ENCODE measurements at places on chromosomes 1 and 21. TPM values are rescaled to one million over a fixed set of nuclear protein-coding genes. Genes with fewer than 3 reads are reported as not detected.

Gene PLA2G5
- 0.53 TPM for polyA plus RNA-seq

Gene PLA2G2D
- not detected for polyA plus RNA-seq

- DNase-seq: no peak
Observed at GRCh38 chr1:205570173-205570501, 61.7 kb downstream of the ELK4 start.

- DNase-seq: no peak
Observed at GRCh38 chr1:32521165-32521564, 18.1 kb upstream of the ZBTB8A start.

DNA sequence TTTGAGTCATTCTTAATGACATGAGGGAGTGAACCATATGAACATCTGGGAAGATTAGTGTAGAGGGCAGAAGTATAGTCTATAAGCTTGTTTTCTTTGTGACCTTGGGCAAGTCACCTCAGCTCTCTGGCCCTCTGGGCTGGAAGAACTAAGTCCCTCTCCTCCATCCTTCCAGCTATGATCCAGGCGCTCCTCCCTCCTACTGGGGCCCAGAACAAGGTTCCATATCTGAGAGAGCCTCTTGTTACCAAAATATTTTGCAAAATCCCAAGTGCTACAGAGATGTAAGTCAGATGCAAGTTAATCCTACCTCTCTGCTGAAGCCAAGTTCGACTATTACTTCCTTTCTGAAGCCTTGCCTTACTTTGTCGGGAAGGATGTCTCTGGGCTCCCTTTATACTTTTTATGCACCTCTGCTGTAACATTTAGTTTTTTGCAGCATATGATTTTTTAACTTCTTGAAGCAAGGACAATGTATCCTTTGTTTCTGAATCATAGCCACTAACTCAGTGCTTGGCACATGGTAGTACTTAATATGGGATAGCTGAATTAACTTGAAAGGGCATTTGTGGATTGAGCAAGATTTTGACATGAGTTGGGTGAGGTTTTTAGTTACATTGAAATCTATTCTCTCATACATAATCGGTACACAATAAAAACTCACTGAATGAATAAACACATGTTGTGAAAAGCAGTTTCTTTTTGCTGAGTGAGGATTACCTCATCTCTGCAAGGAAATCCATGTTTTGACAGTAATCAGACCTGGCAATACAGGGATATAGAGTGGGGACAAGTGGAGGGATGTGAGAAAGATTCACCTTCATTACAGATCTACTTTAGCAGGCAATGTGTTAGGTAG lies 54.7 kb upstream of the BEND5 start:
- no peak for DNase-seq

DNA sequence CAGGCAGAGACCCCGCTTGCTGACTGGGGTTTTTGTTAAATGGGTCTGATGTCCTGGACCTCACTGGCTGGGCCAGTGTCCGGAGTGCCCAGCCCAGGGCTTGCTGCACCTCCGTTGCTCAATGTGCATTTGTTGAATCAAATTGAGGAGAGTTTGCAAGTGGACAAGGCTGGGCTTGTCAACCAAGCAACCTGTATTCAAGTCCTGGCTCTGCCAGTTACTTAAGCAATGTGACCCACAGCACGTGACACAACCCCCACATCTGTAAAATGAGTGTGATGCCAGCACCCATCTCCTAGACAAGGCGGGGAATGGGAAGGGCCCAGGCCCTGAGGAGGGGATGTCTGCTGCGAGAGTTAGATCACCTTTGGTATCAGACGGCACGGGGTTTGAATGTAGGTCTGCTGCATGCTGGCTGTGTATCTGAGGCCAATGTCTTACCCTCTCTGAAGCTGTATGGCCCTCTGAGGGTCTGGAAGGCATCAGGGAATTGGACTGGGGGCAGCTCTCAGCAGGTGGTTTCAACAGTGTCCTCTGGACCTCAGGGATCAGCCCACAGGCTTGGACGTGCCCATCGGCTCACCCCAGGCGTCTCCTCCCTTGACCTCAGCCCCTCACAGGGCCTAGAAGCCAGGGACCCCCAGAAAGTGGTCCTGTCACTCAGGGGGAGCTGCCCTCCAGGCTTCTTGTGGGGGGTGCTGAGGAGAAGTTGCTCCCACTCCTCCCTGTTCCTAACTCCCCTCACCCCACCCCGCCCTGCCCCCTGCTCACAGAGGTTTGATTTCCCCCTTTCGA lies 51.0 kb upstream of the RUNX3 start:
- DNase-seq: no peak

DNA sequence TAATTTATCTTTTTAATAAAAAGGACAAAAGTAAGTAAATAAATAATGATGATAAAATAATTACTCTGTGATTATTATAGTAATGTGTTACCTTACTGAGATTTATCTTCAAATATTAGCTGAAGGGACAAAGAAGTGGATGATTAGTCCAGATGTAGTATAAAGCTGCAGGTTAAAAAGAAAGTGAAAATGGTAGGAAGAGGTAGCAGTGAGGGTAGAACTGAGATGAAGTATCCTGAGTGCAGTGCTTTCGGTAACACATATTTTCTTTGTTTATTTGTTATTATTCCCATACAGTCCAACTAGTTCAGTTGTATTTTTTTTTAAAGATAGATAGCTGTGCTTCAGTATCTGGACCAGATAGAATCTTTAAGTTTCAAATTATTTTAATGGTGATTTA lies 1203.5 kb downstream of the NCAM2 start:
- no peak for DNase-seq

DNA sequence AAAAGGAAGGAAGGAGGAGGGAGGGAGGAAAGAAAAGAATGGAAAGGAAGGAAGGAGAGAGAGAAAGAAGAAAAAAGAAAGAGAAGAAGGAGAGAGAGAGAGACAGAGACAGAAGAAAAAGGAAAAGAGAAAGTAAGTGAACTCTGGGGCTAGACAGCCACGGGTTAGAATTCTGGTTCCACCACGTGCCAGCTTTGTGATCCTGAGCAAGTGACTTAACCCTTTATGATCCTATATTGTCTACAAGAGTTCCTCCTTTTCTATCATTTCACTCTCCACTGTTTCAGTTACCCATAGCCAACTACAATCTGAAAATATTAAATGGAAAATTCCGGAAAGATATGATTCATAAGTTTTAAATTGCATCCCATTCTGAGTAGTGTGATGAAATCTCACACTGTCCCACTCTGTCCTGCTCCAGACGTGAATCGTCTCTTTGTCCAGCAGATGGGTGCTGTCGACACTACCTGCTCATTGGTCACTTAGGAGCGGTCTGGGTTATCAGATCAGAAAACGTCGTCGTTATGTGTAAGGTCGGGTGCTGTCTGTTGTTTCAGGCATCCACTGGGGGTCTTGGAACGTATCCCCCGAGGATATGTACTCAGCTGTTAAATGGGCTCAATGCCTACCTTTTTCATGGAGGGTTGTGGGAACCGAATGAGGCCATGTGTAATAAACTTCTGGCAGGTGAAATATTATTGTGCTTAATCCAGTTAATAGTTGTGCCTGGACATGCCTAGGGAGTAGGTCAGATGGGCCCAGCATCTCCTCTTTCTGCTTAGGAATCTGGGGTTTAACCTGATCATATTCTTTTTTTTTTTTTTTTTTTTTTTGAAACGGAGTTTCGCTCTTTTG lies 19.1 kb downstream of the TMEM51 start:
- no peak for DNase-seq

GRCh38 chr1:96967311-96967710 lies 245.7 kb downstream of the PTBP2 start:
- DNase-seq: no peak

GRCh38 chr1:97201641-97202040 lies 480.1 kb downstream of the PTBP2 start:
- DNase-seq: no peak

DNA sequence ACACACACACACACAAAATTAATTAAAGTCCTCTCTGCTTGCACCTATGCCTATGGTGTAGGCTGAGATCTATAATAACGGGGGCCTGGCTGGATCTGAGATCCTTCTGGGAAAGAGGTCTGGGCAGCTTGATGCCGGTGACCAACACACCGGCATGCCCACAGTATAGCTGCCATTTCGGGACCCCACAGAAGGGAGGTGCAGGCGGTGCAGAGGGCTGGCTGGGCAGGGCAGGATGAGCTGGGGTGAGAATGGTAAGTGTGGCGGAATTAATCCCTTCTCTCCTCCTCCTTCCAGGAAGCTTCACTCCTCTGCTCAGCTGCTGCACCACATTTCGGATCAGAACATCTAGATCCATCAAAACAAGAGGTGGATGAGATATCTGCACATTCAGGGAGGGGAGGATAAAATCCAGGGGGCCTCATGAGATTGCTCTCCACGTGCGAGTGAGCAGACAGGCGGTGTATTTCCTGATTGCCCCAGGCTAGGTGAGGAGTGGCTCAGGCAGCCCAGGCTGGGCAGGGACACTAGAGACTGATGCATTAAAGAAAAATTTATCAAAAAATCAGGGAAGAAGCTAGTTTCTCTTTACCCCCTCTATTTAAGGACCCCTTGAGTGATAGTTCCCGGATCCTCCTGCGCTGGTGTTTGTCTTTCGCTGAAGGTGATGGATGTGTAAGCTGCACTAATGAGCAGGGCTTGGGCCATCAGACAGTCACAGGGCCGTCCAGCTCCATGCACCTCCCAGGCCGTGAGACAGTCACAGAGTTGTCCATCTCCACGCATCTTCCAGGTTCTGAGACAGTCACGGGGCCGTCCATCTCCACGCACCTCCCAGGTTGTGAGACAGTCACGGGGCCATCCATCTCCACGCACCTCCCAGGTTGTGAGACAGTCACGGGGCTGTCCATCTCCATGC lies 449.9 kb downstream of the PTPRU start:
- DNase-seq: peak; percentile 8

All from psoas muscle (tissue), 8 donors.